ENCODE measurements at places on chromosomes 1 and 21.

DNA sequence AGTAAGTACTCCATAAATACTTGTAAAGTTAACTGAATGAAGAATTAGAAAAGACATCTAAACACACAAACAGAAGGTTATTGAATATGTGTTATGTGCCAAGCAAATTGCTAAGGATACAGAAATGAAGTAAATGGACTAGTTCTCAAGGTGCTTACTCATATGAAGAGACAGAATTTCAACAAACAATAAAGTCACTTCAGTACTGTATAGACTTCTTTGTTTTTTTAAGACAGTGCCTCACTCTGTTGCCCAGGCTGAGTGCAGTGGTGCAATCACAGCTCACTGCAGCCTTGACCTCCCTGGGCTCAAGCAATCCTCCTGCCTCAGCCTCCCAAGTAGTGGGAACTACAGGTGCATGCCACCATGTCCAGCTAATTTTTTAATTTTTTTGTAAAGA, 57.3 kb downstream of the SERBP1 start:
- DNase-seq = no peak

GRCh38 chr1:236363237-236363636, 30.8 kb upstream of the EDARADD start:
- DNase-seq = no peak

DNA sequence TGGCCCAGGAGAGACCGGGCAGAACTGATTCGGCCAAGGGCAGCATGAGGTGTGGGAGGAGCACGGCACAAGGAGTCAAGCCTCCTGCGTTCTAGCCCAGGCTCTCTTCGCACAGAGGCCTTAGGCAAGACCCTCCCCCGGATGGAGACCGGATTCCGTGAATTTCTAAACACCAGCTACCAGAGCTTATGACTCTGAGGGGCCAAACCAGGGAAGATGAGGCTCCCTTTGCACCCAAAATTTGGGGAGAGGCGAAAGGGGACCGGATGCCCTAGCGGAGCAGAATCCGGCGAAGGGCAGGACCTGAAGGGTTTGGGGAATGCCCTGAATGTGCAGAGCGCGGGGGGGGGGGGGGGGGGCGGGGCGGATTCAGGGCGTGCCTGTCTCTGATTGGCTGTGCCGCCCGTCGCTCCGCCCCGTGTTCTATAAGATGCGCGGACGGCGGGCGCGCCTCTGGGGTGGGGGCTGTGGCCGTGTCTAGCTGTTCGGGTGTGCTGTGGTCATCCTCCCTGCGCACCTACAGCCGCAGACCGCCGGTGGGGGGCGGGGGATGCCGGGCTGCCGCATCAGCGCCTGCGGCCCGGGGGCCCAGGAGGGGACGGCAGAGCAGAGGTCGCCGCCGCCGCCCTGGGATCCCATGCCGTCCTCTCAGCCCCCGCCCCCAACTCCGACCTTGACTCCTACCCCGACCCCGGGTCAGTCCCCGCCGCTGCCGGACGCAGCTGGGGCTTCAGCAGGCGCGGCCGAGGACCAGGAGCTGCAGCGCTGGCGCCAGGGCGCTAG, at the start of gene TRNP1:
TRNP1 (plus strand) TSS at position 456 of the 783 bp plus-strand sequence; CDS start at position 551, 95 bp downstream.
- no peak for DNase-seq

- peak; percentile 58 for DNase-seq
These were observed 39.1 kb downstream of the CLSTN1 start for GRCh38 chr1:9784508-9785133.

DNA sequence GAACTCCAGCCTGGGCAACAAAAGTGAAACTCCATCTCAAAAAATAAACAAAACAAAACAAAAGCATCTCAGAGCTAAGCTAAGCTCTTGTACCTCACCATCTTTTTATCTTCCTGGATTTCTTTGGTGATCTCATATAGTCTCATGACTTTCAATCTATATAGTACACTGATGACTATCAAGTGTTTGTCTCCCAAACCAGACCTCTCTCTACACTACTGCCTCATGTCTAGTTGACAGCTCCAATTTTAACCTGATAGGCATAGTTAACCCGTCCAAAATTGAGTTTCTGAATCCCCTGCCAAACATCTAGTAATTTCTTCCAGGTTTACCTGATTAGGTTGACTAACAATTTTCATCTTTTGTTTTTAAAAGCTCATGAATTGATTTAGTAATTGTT, 151.7 kb downstream of the COP1 start:
- DNase-seq = no peak

DNA sequence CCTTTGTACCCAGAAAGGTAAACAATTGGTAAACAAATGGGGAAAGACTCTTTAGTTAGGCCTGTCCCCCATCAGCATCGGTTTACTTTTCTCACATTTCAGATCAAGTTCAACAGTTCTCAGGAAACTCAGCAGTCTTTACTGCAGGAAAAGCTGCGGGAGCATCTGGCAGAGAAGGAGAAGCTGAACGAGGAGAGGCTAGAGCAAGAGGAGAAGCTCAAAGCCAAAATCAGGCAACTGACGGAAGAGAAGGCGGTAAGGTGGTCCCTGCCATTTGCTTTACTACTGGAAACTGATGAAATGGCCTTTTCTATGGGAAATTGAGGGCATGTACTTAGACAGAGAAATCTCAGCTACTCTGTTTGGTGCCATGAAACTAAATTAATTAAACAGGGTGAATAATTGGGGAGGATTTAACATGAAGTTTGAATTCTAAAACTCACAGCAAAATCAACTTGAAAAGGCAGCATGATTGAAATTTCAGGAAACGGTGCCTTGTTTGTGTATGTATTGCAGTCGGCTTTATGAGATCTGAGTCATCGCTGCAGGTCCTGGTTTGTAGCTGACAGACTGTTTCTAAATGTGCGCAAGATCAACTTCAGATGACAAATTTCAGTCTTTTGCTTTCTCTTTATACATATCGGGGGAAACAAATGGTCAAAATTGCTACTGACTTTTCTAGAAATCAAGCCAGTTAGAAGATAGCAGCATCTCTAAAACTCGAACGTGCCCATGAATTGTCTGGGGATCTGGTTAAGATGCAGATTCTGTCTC, 67.9 kb upstream of the EFHD2 start:
- DNase-seq = no peak

DNA sequence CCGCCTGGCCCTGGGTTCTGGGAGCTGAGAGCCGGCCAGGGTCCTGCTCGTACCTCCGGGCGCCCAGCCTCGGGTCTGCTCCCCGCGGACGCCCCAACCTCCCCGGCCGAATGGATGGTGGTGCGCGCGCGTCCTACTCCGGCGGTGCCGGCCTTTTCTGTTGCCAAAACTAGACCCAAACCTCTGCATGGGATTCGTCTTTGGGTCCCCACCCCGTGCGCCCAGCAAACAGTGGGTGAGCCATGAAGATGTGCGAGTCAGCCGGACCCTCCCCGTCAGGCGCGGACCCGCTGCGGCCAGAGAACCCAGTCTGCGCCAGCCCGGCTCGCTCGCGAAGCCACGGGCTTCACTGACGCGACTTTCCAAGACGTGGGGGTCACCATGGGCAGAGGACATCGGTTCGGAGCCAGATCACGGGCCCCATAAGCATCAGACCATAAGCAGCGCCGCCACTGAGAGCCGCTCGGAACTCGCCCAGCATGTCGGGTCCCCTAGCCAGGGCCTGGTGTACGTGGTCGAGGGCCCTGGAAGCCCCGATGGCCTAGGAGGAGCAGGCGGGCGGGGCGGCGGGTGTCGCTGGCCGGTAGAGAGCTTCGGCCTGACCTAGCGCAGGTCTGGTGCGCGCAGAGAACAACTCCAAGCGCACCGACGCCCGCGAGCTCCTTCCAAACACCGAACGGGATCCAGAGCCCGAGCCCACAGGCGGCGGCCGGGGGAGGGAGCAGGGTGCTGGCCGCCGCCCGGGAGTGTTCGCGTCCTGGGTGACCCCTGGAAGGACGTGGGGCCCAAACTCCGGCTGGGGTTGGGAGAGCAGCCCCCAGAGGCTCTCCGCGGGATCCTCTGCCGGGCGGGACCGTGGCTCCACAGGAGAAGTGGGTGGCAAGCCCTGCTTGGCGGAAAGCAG, 1.0 kb upstream of the TP73 start:
- no peak for DNase-seq

GRCh38 chr1:27005648-27006496, 6.8 kb downstream of the TENT5B start:
- no peak for DNase-seq

GRCh38 chr21:34523019-34523555, 11.1 kb upstream of the KCNE1 start:
- no peak for DNase-seq

- DNase-seq = peak; percentile 19
These were observed 48.3 kb upstream of the TDRD10 start for GRCh38 chr1:154453574-154454352.

DNA sequence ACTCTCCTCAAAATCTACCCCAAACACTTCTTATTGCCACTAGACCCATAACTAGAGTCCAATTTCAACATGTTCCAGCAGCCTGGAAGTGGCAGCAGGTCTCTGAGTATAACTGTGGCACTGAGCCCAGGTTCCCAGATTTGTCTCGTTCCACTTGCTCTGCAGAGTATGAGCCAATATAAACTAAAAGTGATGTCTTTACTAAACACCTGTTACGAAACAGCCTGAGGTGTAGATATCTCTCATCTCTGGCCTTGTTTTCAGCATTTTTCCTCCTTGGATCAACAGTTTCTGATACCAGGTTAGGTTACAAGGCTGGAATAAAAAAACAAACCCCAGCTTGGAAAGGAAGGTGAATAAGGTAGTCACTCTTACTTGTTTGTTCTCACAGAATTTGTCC, 25.2 kb upstream of the PRDX6 start:
- DNase-seq = no peak
